Skeletal muscle cell (primary cell): ENCODE measurements at places on chromosomes 13 and 19.

GRCh38 chr13:40692946-40693345 lies 26.5 kb upstream of the FOXO1 start:
- no peak for DNase-seq

DNA sequence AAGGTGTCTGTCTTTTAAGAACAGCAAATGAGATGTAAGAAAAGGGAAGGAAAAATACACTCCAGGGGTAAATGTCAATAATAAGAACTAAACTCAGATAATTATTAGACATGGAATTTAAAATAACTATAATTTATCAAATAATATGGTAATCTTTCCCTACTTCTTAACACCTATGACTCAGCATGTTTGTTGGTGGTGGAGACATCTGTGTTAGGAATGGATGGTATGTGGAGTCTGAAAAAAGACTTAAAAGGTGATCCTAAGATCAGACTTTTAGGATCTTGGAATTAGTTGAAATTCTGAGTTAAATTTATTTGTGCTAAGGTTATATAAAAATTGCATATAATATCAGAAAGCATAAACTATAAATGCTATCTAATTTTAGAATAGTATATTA lies 915.1 kb downstream of the SLITRK5 start:
- no peak for DNase-seq

- no peak for DNase-seq
Measured at GRCh38 chr19:42601811-42602443, 7.2 kb upstream of the CEACAM8 start.

DNA sequence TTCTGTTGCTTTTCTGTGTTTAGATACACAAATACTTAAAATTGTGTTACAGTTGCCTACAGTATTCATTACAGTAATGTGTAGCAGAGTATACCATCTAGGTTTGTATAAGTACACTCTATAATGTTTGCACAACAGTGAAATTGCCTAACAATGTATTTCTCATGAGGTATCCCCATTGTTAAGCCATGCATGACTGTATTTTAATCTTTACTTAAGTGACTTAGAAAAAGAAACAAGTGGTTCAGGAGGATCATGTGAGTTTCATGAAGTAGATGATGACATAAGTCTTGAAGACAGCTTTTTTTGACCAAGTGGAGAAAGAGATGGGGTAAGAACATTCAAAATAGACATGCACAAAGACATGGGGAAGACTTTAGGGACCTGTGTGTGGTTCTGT lies 8.4 kb upstream of the KCTD4 start:
- no peak for DNase-seq
